ENCODE measurements at places on chromosomes 7 and 10.

DNA sequence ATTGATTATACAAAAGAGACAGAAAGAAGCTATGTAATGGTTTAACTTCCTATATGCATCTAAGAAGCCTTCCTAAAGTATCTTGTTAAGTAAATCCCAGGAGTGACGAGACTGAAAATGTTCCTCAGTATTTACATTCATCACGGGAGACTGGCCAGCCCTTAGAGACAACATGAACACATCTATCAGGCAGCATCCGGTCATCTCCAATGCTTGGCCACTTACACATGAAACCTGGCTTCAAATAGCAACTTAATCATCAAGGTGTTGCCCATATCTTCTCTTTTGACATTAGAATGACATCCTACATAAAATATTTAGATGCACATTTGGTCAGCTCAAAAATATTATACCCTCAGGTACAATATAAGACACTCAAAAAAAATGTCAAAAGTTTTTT is 33.8 kb downstream of the ERCC6 start:
- DNase-seq, result no peak

DNA sequence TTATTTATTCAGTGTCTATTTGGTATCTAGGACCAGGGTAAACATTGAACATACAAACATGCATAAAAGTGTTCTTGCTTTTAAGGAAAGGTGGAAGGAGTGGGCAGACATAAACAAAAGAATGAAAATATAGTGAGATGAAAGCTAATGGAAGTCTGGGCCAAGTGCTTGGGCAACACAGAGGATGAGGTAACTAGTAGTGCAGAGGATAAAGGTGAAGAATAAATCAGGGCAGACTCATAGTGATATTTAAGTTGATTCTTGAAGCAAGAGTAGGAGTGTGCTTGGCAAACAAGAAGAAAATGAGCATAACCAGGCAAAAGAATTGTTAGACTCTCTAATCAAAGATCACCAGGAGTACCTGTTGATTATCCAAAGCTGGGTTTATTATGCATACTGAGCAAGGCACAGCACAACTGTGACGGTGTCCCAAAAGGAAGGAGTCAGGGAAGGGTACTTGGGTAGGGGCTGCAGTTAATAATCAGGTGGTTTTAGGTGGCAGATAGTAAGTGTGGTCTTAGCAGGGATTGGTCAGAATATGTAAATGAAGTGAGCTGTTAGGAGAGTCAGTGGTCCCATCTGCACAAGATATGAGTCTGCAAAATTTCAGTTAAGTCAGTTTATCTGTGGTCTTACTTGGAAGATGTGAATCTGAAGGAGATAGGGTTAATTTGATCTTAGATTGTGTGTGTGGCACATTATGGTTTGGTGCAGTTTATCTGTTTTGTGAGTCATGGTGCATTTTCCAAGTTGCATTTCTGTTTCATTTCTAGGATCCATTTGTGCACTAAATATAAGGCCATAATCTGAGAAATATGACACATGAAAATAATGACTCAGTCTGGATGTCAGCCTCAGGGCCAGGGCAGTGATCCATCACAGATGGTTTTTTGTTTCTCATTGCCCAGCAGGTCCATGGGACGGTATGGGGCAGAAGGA is 30.6 kb upstream of the TAX1BP1 start:
- no peak for DNase-seq

- DNase-seq, result no peak
Measured at GRCh38 chr7:33885290-33886148, 19.8 kb upstream of the BMPER start.

- DNase-seq, result no peak
Measured at GRCh38 chr10:1425879-1426278, 311.4 kb downstream of the ADARB2 start.

DNA sequence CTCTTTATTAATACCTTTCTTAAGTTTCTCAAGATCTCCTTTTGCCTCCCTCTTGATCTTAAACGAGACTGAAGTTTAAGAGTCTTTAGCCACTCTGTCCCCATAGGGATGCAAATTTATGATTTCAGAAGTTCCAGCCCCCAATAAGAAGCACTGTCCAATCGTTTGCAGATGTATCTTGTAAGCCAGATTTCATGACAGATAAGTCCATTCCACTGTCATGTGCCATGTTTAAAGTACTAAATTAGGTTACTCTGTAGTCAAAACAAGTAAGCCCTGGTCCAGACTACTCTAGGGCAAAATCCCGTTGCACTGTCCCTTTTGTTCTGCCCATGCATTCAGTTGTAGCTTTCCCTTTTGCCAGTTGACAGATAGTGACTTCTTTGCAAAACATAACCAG is 157.2 kb upstream of the KAT6B start:
- DNase-seq, result no peak

DNA sequence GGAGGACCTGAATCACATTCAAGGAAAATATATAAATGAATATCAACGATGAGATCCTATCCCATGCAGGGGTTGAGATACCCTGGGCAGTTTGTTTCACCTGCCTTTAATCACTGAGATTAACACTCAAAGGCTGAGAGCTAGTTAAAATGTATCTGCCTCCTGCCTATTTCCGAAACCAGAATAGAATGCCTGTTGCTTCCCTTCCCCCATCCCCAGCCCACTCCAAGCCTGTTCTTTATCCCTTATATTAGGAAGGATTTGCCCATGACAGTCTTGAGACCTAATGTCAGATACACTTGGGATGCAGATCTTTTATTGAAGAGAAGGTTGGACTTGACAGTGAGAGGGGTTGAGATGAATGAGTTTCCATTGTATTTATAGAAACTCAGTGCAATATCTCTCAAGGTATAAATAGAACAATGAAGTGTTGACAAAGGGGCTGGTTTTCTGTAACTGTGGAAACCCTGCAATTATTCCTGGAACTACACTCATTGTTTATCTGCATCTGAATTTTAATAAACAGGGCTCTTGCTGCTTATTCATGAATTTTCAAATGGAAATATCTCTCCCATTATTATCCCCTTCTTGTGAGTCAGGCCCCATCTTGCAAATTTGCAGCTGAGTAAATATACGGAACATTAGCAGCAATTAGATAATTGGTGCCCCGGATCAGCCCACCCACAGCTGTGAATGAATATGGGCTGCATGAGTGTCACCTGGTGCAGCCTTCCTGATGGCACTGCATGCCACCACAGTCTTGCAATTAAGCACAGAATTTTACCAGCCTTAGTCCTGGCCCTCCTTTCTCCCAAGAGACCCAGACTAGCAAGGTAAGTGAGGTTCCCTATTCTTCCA is 66.7 kb downstream of the SORCS3 start:
- no peak for DNase-seq

DNA sequence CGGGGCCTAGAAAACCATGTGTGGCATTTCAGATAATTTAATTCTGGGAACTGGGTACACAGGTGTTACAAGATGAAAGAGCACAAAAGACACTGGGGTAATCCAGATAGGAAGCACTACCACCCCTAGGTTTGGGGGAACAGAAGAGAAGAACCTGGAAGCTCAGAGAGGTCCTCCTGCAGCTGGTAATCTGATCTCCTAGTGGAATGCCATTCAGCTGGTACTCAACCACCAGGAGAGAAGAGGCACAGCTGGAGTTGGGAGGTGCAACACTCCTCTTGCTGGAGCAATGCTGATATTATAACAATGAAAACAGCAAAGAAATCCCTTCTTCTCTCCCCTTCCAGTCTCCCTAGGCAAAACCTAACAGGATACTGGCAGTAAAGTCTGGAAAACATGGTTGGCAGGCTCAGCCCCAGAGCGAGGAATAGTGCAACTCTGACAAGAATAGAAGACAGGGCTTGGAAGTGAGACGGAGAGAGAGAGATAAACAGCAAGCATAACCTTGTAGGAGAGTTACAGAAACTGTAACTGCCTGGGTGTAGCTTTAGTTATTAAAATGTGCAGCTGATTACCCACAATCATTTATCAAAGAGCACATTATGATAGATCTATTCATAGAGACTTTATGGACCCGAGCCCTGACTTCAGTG is 35.0 kb downstream of the NRF1 start:
- DNase-seq, result no peak

DNA sequence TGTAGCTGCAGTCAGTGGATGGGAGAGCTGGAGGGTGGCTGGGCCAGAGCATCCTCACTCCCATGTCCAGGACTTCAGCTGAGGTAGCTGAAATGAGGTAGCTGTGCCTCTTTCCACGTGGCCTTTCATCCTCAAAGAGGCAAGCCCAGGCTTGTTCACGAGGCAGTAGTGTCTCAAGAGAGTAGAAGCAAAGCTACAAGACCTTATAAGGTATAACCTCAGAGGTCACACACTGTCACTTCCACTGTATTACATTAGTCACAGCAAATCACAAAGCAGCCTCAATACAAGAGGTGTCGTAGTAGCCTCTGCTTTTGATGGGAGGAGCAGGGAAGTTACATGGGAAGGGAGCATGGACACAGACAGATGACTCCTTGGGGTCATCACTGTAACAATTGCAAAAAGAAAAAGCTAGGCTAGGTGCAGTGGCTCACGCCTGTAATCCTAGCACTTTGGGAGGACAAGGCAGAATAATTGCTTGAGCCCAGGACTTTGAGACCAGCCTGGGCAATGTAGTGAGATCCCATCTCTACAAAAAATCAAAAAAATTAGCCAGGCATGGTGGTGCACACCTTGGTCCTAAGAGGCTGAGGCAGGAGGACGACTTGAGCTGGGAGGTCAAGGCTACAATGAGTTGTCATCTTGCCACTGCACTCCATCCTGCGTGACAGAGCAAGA is 97.5 kb downstream of the SKIDA1 start:
- DNase-seq, result no peak
